ENCODE measurements at places on chromosomes 3 and 15.
A peak's percentile ranks its signal among the peaks of the same experiment; 100 is the strongest.

DNA sequence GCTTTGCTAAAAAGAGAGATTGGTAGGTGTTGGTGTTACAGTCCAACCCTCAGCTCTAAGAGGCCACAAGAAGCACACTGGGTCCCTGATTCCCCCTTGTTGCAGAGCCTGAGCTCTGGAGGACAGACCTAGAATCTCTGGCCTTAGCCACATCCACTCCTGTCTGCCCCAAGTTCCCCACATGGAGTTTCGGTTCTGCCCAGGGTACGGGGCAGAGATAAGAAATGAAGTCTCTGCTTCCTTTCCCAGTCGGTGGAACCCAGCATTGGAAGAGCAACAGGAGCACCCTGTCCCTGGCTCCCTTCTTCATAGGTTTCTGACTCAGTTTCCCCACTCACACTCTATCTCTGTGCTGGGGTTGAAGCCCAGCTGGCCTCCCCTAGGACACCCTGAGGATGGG is 13.2 kb downstream of the PRR23E start:
- DNase-seq = no peak

- DNase-seq = no peak
Observed at GRCh38 chr3:56629047-56629446, 54.0 kb downstream of the TASOR start.

DNA sequence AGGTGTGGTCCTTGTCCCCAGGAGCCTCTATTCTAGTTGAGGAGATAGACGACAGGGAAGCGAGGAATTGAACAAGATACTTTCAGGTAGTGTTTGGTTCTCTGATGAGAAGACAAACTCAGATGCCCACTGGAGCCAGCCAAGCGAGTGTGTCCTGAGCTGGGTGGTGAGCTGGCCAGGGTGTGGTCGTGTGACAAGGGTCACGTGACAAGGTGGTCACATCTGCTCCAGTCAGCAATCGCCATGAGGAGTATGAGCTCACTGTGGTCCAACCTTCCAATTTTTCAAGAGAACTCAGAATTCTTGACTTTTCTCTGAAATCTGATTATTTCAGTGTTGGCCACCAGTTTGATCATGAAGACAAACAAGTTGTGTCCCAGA is 39.5 kb downstream of the SLC6A6 start:
- DNase-seq = no peak

GRCh38 chr3:119557877-119558269 is 1.5 kb downstream of the CD80 start:
- no peak for DNase-seq

- no peak for DNase-seq
Observed at GRCh38 chr15:69290346-69291164, 8.2 kb upstream of the PAQR5 start.

DNA sequence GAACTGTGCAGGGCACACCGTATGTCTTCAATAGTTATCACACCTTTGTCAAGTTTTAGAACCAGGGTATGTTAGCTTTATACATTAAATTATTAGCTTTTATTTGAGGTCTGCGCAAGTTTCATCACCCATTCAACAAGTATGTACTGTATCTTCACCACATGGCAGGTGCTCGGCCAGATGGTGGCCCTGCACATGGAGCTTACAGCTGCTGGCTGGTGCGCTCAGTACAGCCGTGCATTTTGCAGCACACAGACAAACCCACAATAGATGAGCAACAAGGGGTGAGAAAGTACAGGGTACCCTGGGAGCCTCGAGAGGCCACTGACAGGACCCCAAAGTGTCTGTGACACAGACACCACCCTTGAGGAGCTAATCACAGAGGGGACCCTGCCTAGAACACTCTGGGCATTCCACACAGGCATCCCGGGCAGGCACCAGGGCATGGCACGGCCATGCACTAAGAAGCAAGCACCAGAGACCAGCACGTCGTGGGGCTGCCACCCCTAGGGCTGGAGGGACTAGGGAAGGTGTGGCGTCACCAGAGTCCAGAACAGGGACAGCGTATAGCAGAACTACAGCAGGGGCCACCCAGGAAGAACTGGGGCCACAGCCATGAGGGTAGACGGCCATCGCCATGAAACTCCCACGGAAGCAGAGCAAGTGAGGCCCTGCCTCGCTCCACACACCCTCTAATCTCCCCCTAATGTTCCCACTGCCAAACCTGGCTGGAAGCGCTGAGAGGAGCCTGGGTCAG is 27.4 kb downstream of the ZXDC start:
- no peak for DNase-seq

DNA sequence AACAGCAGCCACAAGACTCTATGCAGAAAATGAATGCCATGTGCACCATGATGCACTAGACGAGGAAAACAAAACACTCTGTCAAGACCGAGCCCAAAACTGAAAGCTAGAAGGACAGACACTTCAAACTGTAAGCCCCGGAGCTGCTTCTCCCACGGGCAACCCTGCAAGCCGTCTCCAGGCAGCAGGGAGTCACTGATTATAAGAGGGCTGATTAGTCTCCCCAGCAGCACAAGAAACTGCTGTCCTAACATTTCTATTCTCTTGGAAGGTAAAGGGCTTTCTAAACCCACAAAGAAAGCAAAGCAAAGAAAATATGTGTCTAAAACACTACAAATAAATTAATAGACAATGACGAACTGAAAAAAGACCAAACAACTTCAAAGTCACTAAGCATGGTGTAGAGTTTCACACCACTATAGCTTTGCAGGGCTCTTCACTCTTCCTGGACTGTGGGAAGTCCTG is 15.5 kb downstream of the TBC1D2B start:
- no peak for DNase-seq

DNA sequence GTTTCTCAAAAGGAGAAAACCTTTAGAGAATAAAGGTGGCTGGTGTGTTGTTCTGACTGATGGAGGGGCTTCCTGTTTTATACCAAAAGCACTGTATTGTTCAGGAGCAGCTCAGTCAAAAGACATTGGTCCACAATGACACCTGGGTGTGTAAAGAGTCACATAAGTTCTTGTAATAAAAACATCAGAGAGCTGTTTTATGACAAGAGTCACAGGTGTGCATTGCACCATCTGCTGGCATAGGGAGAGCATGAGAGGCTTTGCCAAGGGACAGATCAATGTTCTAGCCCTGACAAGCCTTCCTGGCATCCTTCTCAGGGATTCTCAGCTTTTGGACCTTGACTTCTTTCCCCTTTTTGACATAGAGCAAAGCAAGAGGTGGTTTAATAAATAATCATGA is 20.4 kb downstream of the ARPP21 start:
- DNase-seq = no peak

DNA sequence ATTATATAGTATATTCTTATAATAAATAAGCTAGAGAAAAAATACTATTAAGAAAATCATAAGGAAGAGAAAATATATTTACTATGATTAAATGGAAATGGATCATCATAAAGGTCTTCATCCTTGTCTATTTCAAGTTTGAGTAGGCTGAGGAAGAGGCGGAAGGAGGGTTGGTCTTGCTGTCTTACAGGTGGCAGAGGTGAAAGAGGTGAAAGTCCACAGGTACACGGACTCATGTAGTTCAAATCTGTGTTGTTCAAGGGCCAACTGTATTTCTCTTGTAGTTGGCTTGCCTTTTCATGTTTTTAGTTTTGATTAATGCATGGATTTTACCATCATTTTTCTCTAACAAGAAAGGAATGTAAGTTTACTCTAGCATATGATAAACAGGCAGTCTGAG is 41.7 kb downstream of the PDCD6IP start:
- DNase-seq = no peak

DNA sequence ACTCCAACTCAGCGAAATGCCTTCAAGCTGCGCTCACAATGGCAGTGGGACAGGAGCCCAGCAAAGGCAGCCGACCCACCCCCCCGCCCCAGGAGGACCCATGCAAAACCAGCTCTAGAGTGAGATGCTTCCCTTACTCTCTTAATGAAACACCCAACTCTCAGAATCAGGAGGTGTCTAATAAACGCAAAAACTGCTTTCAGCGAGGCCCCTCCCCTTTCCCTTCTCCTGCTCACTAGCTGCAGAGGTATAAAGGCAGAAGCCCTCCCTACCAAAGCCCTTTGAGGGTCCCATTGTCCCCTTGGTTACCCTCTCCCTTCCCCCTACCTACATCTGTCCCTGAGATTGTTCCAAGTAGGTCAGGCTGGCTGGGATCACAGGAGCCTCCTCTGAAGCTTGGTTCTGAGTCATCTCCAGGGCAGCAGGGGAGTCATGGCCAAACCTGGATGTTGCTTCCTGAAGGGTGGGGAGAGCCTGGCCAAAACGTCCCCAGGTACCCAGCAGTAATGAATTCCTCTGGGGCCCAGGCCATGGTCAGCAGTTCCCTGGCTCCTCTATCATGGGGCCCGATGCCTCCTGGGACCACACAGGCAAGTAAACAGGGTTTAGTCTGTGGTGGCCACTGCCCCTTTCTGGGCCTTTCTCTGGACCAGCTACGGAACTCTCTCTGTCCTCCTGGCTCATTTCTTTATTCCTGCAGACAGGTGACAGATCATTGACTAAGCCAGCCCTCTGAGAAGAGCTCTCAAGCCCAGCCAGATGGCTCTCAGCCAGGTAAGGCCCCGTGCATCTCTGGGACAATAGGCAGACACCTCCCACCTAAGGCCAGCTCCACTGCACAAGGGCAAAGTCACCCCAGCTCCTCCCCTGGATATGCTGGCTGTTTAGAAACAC is 8.6 kb downstream of the KLHL25 start:
- peak; percentile 15 for DNase-seq

- DNase-seq = no peak
Observed at GRCh38 chr3:49916686-49917085, 12.9 kb downstream of the MON1A start.

GRCh38 chr3:50850639-50851511 is 176.1 kb downstream of the DOCK3 start:
- no peak for DNase-seq

GRCh38 chr3:43334976-43335375 is 48.6 kb downstream of the SNRK start:
- no peak for DNase-seq

GRCh38 chr3:30551266-30551665 is 55.1 kb upstream of the TGFBR2 start:
- no peak for DNase-seq

GRCh38 chr15:100098705-100099104 is 243.1 kb downstream of the ADAMTS17 start:
- no peak for DNase-seq

DNA sequence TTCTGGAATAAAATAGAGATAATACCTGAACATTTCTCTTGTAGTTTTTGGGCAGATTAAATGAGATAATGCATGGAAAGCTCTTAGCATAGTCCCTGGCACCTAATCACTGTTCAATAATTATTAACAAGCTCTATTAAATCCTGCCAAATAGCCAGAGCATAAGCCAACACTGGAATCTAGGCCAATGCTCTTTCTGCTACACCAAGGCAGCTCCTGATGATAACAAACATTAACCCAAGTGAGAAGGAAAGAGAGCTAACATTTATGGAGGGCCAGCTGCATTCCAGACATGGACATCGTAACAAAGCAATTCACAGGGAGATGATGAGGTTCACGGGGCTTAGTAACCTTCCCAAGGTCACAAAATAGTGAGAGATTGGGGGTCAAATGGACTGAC is 23.3 kb downstream of the LARP6 start:
- DNase-seq = no peak

DNA sequence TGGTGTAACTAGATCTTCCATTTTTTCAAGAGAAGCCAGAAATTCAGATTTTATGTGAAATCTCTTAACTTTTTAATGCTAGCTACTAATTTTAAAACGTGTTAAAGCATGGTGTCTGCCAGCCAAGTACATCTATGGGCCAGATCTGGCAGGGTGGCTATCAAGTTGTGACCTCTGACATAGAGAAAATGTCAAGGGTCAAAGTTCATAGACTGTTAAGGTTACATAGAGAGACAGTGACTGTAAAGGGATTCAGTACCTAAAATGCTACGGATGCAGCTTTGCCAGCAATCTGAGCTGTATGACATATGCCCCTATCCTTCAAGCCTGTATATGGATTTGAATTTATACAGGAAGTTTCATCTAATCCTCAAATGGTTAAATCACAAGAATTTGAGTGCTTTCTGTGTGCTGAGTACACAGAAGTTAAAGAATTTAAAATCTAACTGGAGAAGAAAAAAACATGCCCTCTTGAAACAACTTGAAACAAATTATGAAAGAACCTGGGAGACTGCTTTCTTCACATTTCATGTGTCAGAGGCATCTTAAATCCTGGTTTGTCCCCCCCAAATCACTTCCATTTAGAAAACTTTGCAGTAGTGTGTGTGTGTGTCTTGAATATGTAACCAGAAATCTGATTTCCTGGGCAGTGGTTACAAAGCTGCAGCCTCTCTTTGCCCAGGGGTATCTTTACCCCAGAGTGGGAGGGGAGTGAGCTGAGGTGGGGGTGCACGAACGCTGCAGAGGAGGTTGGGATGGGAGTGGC is 895 bp upstream of the ARHGAP31 start:
- DNase-seq = no peak

DNA sequence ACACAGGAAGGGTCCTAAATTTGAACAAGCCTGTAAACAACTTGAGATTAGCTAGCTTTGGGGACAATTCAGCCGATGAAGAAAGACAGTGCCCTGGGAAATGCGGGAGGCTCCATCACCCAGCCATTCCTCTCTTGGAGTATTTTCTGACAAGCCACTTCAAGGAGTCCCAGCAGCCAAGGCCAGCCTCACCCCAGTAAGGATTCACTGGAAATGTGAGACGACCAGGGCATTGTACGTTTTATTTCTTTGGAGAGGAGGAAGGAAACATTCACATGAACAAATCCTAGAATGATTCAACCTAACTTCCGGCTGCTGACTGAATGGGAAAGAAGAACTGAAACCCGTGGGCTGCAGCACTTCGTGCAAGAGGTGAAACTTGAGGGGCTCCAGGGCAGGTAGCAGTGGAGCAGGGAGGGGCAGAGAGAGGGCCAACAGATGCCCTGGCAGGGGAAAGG is 116.4 kb upstream of the ARHGEF3 start:
- DNase-seq = no peak

DNA sequence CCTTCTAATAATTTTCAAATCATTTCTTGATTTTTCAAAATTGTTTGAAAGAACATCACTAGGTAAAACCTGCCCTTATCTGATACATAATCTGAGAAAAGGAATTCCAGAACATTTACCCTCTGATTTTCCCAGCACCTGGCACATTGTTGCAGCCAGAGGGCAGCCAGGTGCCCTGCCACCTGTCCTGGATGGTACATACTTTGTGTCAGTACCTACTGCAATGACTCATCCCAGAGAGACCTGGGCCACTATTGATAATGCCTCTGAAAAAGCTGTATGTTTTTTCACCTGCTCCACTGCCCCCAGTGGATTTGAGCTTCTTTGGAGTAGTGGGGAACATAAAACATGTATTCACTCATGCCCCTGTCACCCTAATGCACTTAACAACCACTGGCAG is 648.9 kb upstream of the GBE1 start:
- no peak for DNase-seq

DNA sequence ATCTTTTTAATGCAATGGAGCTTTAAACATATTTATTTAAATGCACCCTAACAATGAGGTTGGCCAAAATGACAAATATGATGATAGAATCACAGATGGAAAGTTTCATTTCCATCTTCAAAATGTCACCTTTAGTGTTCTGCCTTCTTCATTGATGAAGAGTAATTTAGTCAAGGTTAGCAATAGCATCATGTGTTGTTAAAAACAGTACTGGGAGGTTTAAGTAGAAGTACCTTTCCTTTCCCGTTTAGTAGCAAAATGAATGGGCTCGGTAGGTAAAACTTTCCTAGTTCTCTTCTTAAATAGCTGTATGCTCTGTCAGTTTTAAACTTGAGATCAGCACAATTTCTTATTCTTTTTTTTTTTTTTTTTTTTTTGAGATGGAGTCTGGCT is 35.1 kb downstream of the EIF2AK4 start:
- no peak for DNase-seq

- DNase-seq = no peak
Observed at GRCh38 chr15:92725171-92725570, 69.6 kb upstream of the FAM174B start.

GRCh38 chr3:177351757-177352158 is 154.5 kb upstream of the TBL1XR1 start:
- no peak for DNase-seq

- no peak for DNase-seq
Observed at GRCh38 chr3:98021830-98022560, 13.1 kb downstream of the GABRR3 start.

All from NCI-H1417 treated with DMSO at 0.1 percent for 48 hours (cell line).